Right atrium auricular region (tissue), 2 donors: ENCODE measurements at places on chromosomes 7 and 10. TPM values are rescaled to one million over a fixed set of nuclear protein-coding genes. Genes with fewer than 3 reads are reported as not detected.

Gene HABP2
- not detected for total RNA-seq

Gene FKBP6
- not detected for total RNA-seq

DNA sequence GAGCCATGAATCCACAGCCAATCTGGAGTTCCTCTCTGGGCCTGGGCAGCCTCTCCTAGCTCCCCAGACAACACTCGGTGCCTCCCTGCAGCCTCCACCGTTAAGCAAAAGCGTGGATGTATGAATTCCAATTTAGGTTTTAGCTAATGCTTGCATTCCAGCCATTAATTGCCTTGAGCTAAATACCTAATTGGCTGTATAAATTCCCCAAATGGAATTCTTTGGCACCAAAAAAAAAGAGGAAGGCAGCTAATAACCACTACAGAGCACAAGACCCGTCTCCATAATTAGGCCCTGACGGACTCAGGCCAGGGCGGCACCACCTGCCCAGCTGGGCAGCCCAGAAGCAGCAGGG, 140.5 kb downstream of the PTPRN2 start:
- DNase-seq, result no peak
- no peaks in the 10 kb centered on the region for H3K36me3 ChIP-seq
- no peak overlapping the region for H3K4me3 ChIP-seq
- no peaks in the 10 kb centered on the region for H3K4me1 ChIP-seq
- no peak overlapping the region for H3K27ac ChIP-seq

GRCh38 chr7:114426824-114427223, 12.2 kb downstream of the FOXP2 start:
- H3K27me3 ChIP-seq, result no peaks in the 10 kb centered on the region
- H3K4me1 ChIP-seq, result no peaks in the 10 kb centered on the region
- DNase-seq, result no peak
- no peak overlapping the region for H3K4me3 ChIP-seq
- no peaks in the 10 kb centered on the region for H3K36me3 ChIP-seq

DNA sequence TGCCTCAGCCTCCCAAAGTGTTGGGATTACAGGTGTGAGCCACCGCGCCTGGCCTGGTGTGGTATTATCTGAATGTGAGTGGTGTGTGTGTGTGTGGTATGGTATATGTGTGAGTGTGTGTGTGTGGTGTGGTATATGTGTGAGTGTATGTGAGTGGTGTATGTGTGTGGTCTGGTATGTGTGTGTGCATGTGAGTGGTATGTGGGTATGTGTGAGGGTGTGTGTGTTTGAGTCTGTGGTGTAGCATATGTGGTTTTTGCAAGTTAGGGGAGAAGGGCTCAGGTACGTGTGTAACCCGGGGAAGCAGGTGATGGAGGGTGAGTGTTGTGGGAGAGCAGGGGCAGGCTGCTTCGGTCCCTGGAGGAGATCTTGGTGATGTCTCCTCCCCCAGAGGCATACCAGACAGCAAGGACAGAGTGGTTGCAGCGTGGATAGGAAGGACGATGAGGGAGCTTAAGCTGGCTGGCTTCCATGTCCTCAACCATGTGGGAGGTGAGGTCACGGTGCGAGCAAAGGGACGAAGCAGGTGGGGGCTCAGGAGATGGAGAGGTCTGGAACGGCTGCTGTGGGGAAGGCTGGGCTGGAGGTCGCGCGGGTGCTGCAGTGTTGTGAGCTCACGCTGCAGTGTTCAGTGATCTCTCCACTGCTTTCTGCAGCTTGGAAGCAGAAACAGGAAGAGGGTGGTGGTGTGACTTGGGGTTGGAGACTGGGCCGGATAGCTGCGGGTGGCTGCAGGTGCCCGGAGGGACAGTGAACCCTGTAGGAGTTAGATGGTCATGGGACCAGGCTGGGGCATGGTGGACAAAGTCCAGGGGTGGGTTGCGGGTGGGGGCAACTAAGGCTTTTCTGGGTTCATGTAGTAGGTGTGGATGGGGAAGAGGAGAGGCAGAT, 5.0 kb downstream of the ZYX start:
- H3K4me1 ChIP-seq, result peaks cover 92% of the 10 kb centered on the region
- no peaks in the 10 kb centered on the region for H3K27me3 ChIP-seq
- peaks cover 53% of the 10 kb centered on the region for H3K36me3 ChIP-seq
- no peak overlapping the region for H3K4me3 ChIP-seq
- H3K27ac ChIP-seq, result peak overlapping the region; percentile 15
- peak; percentile 59 for DNase-seq

GRCh38 chr10:98589007-98589406, 142.3 kb upstream of the HPS1 start:
- H3K27me3 ChIP-seq, result no peaks in the 10 kb centered on the region
- no peak overlapping the region for H3K27ac ChIP-seq
- no peaks in the 10 kb centered on the region for H3K4me1 ChIP-seq
- DNase-seq, result no peak

DNA sequence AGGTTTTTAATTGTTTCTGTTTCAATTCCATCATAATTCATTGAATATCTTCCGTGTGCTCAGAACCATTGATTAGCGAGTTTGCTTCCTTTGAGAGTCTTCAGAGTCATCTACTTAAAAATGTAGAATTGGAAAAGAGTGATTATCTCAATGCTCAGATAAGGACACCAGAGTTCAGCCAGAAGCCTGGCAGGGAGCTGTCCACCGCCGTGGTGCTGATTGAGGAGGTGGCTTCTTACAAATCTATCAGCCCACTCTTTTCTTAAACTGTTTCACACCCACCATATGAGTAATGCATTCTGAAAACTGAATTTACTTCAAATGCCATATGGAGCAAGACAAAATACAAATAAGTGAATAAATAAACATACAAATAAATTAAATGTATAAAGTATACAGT, 79.3 kb downstream of the INSYN2A start:
- no peak for DNase-seq
- H3K4me1 ChIP-seq, result no peaks in the 10 kb centered on the region
- H3K4me3 ChIP-seq, result no peak overlapping the region
- no peaks in the 10 kb centered on the region for H3K27me3 ChIP-seq
- H3K27ac ChIP-seq, result no peak overlapping the region
- H3K36me3 ChIP-seq, result peaks cover 18% of the 10 kb centered on the region

DNA sequence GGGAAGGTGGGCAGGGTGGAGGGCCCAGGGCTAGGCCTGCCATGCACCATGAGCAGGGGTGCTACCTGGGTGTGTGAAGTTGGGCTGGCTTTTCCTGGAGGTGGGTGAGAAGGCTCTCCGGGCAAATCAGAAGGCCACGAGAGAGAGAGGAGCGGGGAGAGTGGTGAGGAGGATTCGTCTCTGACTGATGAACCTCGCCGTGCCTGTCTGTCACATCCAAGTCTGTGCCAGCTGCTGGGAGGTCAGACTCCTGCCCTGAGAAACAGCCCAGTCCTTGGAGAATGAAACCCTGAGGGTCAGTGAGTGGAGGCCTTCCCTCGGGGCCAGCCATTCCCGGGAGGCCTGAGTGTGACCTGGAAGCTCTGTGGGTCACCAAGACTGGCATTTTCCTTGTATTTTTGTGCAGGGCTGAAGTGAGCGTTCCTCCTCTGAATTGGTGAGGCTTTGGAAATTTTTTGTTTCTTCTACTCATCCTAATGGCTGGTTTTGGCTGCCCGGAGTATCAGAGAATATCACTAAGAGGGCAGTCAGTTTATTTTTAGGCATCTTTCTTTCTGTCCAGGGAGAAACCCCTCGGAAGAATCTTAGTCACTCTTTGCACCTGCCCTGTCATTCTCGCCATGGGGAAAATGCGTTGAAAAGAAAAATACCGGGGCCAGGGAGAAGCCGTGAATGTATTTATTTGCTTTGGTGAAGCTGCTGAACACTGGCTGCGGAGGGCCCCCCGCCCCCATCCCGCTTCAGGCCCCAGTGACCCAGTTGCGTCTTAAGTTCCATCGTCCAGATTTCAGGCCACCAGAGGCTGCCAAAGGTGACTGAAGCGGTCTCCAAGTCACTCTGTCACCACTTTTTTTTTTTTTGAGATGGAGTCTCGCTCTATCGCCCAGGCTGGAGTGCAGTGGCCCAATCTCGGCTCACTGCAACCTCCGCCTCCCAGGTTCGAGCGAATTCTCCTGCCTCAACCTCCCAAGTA, 6.5 kb upstream of the AP5Z1 start:
- no peaks in the 10 kb centered on the region for H3K4me1 ChIP-seq
- H3K4me3 ChIP-seq, result no peak overlapping the region
- H3K36me3 ChIP-seq, result peaks cover 27% of the 10 kb centered on the region
- no peak for DNase-seq
- H3K27me3 ChIP-seq, result no peaks in the 10 kb centered on the region

DNA sequence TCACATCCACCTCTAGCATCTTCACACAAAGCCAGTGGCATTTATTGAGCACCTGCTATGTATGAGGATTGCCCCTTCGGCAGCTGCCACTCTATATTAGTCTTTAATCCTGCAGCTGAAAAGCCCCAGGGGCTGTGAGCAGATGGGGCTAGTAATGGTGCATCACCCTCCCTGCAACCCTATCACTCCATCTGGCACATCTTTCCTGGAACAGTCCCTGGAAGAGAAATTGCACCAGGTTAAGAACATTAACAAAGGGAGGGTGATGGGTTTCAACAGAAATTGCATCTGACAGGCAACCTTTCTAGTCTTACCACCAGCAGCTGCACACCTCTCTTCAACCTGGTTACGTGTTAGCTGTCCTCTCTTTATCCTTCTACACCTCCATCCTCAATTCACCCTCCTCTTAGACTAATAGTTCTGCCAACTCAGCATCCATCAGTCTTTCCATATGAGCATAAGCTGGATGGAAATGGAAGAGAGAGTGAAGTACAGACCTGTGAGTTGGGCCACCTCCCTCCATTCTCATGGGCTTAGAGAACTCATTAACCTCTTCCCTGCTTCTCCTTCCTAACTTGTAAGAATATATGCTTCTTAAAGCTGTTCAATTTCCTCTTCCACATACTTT, 168.6 kb upstream of the NEBL start:
- H3K4me1 ChIP-seq, result peaks cover 16% of the 10 kb centered on the region
- H3K27ac ChIP-seq, result no peak overlapping the region
- no peaks in the 10 kb centered on the region for H3K36me3 ChIP-seq
- no peak overlapping the region for H3K4me3 ChIP-seq
- DNase-seq, result no peak
- no peaks in the 10 kb centered on the region for H3K27me3 ChIP-seq

DNA sequence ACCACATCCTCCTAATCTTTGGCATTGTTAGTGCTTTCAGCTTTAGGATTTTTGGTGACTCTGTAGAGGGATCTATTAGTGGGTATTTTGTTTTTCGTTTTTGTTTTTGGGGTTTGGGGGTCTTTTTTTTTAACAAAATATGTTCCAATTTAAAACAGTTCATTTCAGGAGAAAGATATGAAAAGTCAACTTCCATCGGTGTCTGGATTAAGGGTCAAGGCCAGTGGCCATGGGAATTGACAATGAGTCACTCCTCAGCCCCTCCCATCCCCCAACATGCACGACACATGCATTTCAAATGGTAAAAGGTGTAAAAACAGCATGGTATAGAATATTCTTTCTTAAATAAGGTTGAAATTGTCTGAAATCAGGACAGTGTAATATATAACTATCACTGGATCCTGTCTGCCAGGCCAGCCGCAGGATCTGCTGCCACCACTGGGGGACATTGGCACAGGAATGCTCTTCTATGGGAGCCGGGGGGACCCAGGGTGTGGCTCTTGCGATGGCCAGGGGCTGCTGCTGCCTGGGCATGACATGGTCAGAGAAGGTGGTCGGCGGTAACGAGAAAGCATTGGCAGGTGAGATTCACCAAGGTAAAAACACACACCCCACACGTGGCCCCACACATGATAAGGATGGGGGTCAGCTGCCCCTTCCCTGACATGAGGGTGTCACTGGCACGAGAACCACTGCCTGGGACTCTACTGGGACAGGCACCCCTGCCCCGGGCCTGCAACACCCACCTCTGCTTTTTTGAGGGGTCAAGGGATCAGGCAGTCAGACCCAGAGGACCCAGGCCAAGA, 126.2 kb upstream of the KCTD7 start:
- H3K27ac ChIP-seq, result no peak overlapping the region
- no peak overlapping the region for H3K4me3 ChIP-seq
- no peaks in the 10 kb centered on the region for H3K36me3 ChIP-seq
- no peaks in the 10 kb centered on the region for H3K27me3 ChIP-seq
- no peaks in the 10 kb centered on the region for H3K4me1 ChIP-seq
- DNase-seq, result no peak

DNA sequence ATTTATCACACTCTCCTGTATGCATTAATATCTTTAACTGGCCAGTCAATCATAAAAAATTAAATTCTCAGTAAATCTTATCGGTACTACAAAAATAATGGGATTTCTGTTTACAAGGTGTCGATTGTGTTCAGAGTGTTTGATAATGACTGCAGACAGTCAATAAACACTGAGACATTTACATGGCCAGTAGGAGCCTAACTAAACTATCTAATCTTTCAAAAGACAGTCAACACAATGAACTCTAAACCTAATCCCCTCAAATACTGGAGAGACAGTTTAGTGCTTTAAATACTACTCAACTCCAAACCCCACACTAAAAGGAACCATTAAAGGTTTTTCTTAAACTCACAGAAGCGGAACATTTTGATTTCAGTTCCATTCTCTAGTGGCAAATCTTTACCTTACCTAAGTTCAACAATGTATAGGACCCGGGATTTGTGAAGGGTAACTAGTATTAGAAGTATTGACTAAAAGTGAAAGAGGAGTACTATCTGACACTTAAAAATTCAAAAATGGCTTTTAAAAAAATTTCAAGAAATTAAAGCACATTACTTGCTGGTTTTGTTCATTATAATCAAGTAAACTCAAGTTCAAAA, 37.3 kb upstream of the EXOC6 start:
- no peak overlapping the region for H3K4me3 ChIP-seq
- no peaks in the 10 kb centered on the region for H3K27me3 ChIP-seq
- H3K4me1 ChIP-seq, result no peaks in the 10 kb centered on the region
- no peaks in the 10 kb centered on the region for H3K36me3 ChIP-seq
- no peak overlapping the region for H3K27ac ChIP-seq
